Fibroblast of the conjunctiva (primary cell): ENCODE measurements at places on chromosomes 5 and 9.

DNA sequence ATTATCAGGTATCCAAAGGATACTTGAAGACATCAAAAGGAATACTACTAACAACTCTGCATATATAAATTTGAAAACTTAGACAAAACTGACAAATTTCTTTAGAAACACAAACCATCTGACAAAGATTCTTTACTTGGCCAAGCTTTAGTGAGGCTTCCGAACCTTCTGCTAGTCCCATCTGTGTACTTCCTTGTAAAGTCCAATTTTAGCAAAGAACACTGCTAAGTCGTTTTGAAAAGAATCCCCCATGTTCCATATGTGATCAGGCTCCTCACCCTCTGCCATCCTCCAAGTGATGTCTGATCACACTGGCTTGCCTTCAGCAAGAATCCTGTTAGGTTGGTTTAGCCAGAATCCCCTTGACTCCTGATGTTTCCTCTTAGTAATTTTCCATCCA, 150.0 kb upstream of the ACO1 start:
- DNase-seq = no peak

GRCh38 chr5:158525663-158526062, 574.1 kb downstream of the EBF1 start:
- DNase-seq = no peak

- DNase-seq = no peak
These were observed 18.8 kb upstream of the KCNIP1 start for GRCh38 chr5:170484847-170485615.

DNA sequence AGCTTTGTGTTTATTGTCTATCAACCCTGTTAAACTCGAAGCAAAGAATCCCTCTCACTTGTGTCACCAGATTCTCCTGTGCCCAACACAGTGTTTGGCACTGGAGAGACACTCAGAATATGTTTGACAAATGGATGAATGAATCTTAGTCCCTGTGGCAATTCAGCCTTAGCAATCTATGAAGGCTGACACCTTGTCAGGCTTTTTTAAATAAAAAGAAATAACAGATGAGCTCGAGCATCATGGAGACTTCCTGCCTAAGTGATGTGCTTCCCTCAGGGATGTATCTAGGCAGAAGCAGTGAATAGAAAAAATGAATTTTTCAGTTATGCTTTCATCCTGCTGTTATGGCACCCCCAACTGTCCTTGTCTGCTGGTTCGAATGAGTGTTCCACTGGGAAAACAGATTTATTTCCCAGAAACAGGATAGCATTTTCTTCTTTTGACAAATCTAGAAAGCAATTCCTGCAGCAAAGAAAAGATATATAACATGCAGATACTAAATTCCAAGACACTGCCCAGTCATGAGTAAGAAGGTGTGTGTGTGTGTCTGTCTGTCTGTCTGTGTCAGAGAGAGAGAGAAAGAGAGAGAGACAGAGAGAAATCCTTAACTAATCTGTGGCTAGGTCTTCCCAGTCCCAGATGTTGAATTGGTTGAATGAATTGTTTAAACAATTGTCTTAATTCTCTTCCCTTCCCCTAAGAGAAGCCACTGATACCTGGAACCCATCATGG, 16.7 kb downstream of the MAMDC2 start:
- DNase-seq = no peak

- no peak for DNase-seq
These were observed 608.4 kb downstream of the TLE1 start for GRCh38 chr9:81080900-81081299.

DNA sequence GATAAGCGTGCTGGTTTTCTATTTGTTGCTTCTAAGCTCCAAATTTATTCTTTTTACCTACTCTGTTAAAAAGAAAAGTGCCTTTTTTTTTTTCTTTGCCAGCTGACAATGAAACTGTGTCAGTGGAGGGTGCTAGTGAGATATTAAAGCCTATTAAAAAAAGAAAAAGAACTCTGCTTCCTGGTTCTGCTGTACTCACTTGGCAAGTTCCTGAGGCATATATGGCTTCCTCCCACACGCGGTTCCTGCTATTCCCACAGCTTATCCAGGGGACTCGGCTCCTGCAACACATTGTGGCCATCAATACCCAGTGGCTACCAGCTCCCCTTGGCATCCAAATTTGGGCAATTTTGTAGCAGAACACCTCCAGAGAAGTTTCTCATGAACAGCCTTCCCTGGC, 1977.7 kb upstream of the CDH9 start:
- DNase-seq = no peak

GRCh38 chr5:109744261-109744660, 54.5 kb downstream of the MAN2A1 start:
- DNase-seq = no peak

DNA sequence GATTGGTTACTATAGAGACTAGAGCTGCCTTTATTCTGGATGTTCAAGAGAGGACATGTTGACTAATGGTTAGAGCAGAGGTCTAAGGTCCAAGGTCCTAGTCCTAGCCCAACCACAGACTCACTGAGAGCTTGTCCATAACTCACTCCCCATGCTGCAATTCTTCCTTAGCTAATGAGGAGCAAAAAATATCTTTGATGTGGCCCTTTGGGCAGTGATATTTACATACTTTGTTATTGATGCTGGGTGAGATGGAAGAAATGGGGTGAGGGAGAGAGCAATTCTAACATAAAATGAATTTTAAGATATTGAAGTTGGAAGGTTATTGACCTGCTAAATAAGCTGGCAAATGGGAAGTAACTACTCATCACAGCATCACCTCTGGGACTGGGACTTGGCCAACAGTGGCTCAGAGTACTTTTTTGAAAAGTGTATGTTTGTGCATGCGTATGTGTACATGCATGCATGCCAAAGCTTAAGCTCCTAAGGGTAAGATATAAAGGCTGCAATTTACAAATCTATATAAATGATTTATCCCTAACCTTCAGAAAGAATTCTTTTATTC, 58.0 kb upstream of the ANKRD55 start:
- no peak for DNase-seq

GRCh38 chr9:72129271-72130156, 19.7 kb upstream of the GDA start:
- DNase-seq = no peak

DNA sequence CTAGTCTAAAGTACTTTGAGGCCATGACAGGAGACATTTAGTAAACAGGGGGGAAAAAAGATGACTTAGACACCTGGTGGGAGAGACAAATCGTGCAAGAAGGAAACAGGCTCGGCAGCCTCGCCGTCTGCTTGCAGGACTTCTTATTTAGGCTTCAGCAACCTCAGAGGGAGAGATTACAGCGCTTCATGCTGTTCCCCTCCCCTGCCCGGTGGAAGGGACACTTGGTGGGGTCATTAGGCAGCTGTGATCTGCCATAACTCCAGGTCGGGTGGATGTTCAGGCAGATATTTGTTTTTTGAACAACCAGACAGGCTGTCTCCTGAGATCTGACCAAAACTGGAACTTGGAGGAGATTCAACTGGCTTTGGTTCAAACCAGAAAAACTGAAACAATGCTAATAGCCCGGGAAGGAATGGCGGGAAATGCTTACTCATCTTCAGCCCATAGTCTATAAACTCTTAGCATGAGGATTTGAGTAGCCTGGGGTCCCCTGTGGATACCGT, 38.1 kb upstream of the CD180 start:
- peak; percentile 55 for DNase-seq

DNA sequence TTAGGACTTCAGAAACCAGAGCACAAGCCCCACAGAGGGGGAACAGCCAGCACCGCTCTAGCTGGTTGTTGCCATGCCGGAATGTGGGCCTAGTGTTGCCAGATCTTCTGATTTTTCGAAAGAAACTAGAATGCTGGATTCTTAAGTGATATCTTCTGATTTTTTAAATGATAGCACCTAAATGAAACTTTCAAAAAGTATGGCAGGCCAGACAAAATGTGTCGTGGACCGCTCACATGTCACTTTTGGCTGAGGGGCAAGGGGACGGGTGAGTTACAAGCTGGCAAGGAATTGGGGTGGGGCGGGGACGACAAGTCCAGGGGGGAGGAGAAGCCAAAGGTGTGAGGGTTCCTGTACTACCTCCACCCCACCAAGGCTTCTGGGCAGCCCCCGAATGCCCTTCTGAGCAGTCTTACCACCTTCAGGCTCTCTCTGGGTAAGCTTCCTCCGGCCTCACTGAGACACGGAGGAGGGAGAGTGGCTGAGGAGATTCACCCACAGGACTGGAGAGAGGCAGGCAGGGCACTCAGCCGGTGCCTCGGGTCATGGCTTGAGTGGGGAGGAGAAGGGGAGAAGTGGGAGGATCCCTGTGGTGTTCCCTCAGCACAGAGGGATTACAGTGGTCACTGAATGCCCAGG, 10.3 kb downstream of the B4GALT7 start:
- DNase-seq = no peak
